Bronchial smooth muscle cell (primary cell): ENCODE measurements at places on chromosomes 11 and 22. TPM values are rescaled to one million over a fixed set of nuclear protein-coding genes. Genes with fewer than 3 reads are reported as not detected.

The UBASH3B gene
- 3.5 and 5.8 TPM in 2 replicates for total RNA-seq

The A4GALT gene
- 24.9 and 38.0 TPM in 2 replicates for total RNA-seq

The MRE11 gene
- total RNA-seq: 6.0 and 7.1 TPM in 2 replicates

The NLRP14 gene
- 0.09 and 0.16 TPM in 2 replicates for total RNA-seq

The TRPM5 gene
- total RNA-seq: 0.09 TPM in 1 of 2 replicates, not detected in the other

The CENPM gene
- total RNA-seq: 1.9 and 3.9 TPM in 2 replicates

The ASPHD2 gene
- total RNA-seq: 0.79 and 1.2 TPM in 2 replicates

The CRYBB3 gene
- not detected in 2 replicates for total RNA-seq

The KRTAP5-10 gene
- total RNA-seq: 0.09 TPM in 1 of 2 replicates, not detected in the other

The ASCL2 gene
- total RNA-seq: not detected in 2 replicates

The APOL5 gene
- not detected in 2 replicates for total RNA-seq

The SLC7A4 gene
- 0.16 and 0.17 TPM in 2 replicates for total RNA-seq

The LMO2 gene
- total RNA-seq: under 0.01 and 0.17 TPM in 2 replicates

The PDE2A gene
- total RNA-seq: 0.34 TPM in 1 of 2 replicates, not detected in the other

The P2RX6 gene
- 2.6 and 6.9 TPM in 2 replicates for total RNA-seq

The JAML gene
- not detected in 2 replicates for total RNA-seq

The ETS1 gene
- total RNA-seq: 17.0 and 20.1 TPM in 2 replicates

The SYNGR1 gene
- 5.4 and 10.0 TPM in 2 replicates for total RNA-seq

The CSNK2A3 gene
- total RNA-seq: 0.47 and 0.86 TPM in 2 replicates
